GOT3 (cell line): ENCODE measurements at places on chromosomes 2 and 18.

DNA sequence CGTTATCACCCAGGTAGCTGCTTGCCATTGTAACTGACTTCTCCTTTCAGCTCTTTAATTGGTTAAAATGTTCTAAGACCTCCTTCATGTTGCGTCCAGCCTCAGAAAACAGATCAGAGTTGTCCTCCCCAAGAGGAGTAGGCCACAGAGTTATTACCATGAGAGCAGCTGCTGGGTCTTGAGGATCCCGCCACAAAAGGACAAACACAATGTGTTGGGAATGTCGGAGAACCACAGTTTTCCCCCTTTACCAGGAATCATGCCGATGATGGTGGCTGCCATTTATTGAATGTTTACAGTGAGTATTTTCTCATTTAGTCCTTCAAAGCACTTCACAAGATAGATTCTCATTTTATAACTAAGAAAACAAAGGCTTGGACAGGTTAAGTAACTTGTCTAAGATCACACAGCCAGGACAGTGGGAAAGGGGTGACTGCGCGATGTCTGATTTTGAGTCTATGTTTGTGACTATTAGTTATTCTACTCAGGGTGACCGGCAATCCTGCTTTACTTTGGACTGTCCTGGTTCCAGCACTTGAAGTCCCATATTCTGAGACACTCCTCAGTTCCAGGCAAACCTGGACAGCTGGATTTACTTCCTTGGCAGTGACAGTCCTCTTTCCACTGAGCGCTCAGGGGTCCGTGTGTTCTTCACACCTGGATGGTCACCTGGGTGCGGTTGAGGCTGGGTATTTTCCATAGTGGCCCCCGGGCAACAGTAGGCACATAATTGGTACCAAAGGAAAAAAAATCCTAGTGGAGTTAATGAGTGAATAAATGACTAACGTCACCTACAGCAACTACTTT is 93.6 kb downstream of the LIPG start:
- no peak for DNase-seq

GRCh38 chr18:3107740-3108151 is 94.8 kb upstream of the LPIN2 start:
- DNase-seq: no peak

GRCh38 chr2:68196120-68196716 is 38.5 kb downstream of the PNO1 start:
- DNase-seq: no peak

DNA sequence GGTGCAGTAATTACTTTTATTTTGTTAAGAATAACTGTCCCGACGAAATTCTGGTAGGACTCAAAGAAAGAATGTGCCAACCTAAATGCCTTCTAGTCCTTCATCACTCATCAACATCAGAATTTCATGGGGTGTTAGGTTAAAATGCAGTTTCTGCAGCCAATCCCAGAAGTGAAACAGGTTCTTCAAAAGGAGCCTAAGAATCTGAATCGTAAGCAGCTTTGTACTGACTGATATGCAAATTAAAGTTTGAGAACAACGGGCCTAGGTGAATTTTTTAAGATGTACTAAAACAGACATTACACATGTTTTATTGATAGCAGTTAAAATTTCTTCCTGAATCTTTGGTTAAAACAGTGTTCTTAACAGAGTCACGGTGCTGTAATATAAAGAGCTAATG is 140.3 kb upstream of the ZC3H15 start:
- DNase-seq: no peak

GRCh38 chr2:136238286-136239078 is 120.5 kb upstream of the CXCR4 start:
- DNase-seq: no peak
